ENCODE measurements at places on chromosomes 2 and 18. TPM values are rescaled to one million over a fixed set of nuclear protein-coding genes. Genes with fewer than 3 reads are reported as not detected.

DNA sequence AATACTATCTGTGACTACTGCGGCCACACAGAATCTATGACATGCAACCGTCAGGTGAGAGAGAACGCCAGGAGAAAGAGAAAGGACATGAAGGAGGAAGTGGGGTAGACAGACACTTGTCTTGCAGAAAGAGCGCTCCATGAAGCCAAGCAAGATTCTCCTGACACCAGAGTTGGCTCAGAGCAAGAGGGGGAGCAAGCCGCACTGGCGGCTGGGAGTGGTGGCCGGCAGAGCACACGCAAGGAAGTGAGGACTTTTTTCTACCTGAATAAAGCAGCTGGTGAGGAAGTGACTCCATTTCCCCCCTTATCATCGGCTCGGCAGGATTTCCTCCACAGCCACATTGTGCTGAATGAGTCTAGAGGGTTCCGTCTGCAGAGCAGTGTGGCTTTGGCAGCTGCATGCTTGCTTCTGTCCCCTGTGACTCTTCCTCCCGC, 181.6 kb downstream of the BCL2 start:
- no peaks in the 10 kb centered on the region for H3K36me3 ChIP-seq
- no peak overlapping the region for H3K4me3 ChIP-seq
- DNase-seq: no peak
- H3K4me1 ChIP-seq: peaks cover 10% of the 10 kb centered on the region
- H3K27me3 ChIP-seq: no peaks in the 10 kb centered on the region

DNA sequence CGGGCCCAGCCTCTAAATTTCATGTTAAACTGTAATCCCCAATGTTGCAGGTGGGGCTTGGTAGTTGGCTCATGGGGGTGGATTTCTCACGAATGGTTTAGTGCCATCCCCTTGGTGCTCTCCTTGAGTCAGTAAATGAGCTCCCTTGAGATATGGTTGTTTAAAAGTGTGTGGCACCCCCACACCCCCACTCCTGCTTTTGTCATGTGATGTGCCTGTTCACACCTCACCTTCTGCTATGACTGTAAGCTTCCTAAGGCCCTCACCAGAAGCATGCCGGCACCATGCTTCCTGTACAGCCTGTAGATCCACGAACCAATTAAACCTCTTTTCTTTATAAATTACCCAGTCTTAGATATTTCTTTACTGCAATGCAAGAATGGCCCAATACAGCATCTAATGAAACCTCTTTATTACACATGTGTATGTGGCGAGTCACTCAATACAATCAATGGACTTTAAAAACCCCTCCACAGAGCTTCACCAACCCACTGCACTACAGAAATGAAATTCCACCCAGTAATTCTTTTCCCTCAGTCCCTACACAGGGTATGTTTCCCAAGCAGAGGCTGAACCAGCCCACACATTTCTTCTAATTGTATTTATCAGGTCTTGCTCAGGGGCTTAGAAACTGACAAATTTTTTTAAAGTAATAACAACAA, 47.3 kb downstream of the WDFY1 start:
- DNase-seq: no peak
- H3K27ac ChIP-seq: no peak overlapping the region
- peaks cover 20% of the 10 kb centered on the region for H3K36me3 ChIP-seq
- no peaks in the 10 kb centered on the region for H3K4me1 ChIP-seq
- no peaks in the 10 kb centered on the region for H3K27me3 ChIP-seq
- no peak overlapping the region for H3K4me3 ChIP-seq

GRCh38 chr18:903701-904100, 970 bp upstream of the ADCYAP1 start:
- no peaks in the 10 kb centered on the region for H3K36me3 ChIP-seq
- peaks cover 44% of the 10 kb centered on the region for H3K4me1 ChIP-seq
- no peak for DNase-seq

GRCh38 chr2:100253786-100254185, 68.5 kb downstream of the LONRF2 start:
- no peaks in the 10 kb centered on the region for H3K4me1 ChIP-seq
- no peaks in the 10 kb centered on the region for H3K27me3 ChIP-seq
- H3K36me3 ChIP-seq: no peaks in the 10 kb centered on the region
- DNase-seq: no peak

GRCh38 chr2:219001577-219002394, 8.6 kb upstream of the CRYBA2 start:
- peaks cover 19% of the 10 kb centered on the region for H3K4me1 ChIP-seq
- H3K27me3 ChIP-seq: peaks cover 87% of the 10 kb centered on the region
- H3K27ac ChIP-seq: no peak overlapping the region
- H3K4me3 ChIP-seq: peak overlapping the region; percentile 21
- no peak for DNase-seq

DNA sequence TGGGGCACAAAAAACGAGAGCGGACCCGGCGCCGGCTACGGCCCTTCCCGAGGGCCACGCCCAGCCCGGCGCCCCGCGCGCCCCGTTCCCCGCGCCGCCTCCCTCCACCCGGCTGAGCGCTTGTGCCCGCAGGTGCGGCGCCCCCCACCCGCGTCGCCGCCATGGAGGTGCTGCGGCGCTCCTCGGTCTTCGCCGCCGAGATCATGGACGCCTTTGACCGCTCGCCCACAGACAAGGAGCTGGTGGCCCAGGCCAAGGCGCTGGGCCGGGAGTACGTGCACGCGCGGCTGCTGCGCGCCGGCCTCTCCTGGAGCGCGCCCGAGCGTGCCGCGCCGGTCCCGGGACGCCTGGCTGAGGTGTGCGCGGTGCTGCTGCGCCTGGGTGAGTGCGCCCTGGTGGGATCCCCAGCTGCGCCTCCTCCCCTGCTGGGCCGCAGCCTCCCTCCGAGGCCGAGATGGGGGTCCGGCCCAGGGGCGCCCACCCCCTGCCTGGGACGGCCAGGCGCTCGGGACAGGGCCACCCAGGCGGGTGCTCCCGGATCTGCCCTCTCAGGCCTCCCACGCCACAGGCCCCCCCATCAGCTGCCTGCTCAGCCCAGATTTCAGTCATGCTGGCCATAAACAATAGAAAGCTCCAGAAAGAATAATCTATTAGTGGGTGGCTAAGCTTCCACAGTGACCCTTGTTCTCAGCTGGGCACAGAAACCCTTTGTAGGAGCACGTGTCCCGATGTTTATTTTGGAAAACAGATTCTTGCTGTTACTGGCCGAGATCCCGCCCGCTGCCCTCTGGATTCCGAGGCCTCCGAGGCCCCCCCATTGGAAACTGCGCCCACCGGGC, 997 bp downstream of the BOK start:
- DNase-seq: no peak
- H3K27ac ChIP-seq: peak overlapping the region; percentile 67
- peaks cover 13% of the 10 kb centered on the region for H3K27me3 ChIP-seq
- peaks cover 18% of the 10 kb centered on the region for H3K4me1 ChIP-seq

- no peaks in the 10 kb centered on the region for H3K27me3 ChIP-seq
- peaks cover 76% of the 10 kb centered on the region for H3K36me3 ChIP-seq
- H3K4me3 ChIP-seq: no peak overlapping the region
- no peak for DNase-seq
- no peaks in the 10 kb centered on the region for H3K4me1 ChIP-seq
These were observed 24.5 kb downstream of the TYMS start for GRCh38 chr18:681985-682384.

DNA sequence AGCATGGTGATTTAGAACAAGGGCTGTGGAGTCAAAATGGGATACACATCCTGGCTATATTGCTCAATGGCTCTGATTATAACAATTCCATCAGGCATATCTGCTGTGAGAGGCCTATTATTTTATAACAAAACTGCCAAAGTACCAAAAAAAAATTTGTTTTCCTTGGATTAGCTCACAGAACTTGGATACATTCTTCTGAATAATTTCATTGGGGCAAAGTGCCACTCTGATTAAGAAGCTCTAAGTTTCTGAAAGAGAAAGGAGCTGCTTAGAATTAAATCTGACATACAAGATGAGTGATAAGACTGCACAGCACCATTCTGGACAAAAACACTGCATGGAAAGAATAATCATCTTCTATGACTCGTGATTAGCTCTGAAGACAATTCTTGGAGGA, 85.7 kb downstream of the SMC6 start:
- no peak overlapping the region for H3K4me3 ChIP-seq
- no peak for DNase-seq
- H3K4me1 ChIP-seq: no peaks in the 10 kb centered on the region
- no peaks in the 10 kb centered on the region for H3K36me3 ChIP-seq
- H3K27ac ChIP-seq: no peak overlapping the region

- DNase-seq: no peak
- H3K36me3 ChIP-seq: peaks cover 8% of the 10 kb centered on the region
- H3K4me1 ChIP-seq: no peaks in the 10 kb centered on the region
- no peak overlapping the region for H3K4me3 ChIP-seq
- H3K27ac ChIP-seq: peak overlapping the region; percentile 14
These were observed 17.1 kb downstream of the PRKD3 start for GRCh38 chr2:37307500-37307899.

- H3K4me1 ChIP-seq: no peaks in the 10 kb centered on the region
- no peak overlapping the region for H3K4me3 ChIP-seq
- no peak for DNase-seq
- no peak overlapping the region for H3K27ac ChIP-seq
These were observed 26.8 kb downstream of the SH3YL1 start for GRCh38 chr2:236993-237539.

DNA sequence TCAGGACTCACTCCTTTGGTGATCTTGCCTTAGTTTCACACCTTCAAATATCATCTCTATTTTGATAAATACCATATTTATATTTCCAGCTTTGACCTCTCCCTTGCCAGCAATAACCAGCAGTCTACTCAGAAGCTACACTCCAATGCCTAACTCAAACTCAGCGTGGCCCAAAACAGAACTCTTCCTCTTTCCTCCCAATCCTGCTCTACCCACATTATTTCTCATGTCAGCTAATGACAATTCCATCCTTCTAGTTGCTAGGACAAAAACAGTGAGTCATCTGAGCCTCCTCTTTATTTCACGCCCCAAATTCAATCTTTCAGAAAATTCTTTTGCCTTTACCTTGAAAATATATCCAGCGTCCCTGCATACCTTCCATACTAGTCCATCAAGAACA, 23.5 kb downstream of the CYRIA start:
- no peak overlapping the region for H3K4me3 ChIP-seq
- H3K4me1 ChIP-seq: peaks cover 12% of the 10 kb centered on the region
- DNase-seq: no peak
- no peaks in the 10 kb centered on the region for H3K27me3 ChIP-seq
- no peaks in the 10 kb centered on the region for H3K36me3 ChIP-seq

- H3K36me3 ChIP-seq: no peaks in the 10 kb centered on the region
- H3K4me3 ChIP-seq: no peak overlapping the region
- no peak for DNase-seq
- H3K27ac ChIP-seq: no peak overlapping the region
These were observed 400.5 kb upstream of the MEIS1 start for GRCh38 chr2:66034467-66034866.

DNA sequence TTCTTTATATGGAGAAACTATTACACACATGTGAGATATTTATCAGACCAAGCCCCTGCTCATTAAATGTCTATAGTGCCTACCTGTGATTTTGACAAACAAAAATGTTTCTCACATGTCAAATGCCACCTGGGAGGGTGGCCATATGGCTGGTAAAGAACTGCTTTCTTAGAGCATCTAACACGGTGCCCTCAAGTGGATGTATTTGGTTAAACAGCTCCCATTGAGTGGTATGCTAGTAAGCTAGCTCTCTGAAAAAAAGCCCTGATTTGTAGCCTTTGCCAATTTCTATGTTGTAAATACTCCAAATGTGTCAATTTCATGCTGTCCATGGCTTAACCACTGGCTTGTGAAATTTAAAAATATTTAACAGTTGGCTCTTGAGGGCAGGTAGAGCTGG, 94.6 kb downstream of the PMAIP1 start:
- no peaks in the 10 kb centered on the region for H3K36me3 ChIP-seq
- no peak overlapping the region for H3K27ac ChIP-seq
- no peak overlapping the region for H3K4me3 ChIP-seq
- DNase-seq: no peak
- H3K4me1 ChIP-seq: no peaks in the 10 kb centered on the region
- no peaks in the 10 kb centered on the region for H3K27me3 ChIP-seq

- DNase-seq: no peak
- no peak overlapping the region for H3K4me3 ChIP-seq
- no peaks in the 10 kb centered on the region for H3K4me1 ChIP-seq
- no peaks in the 10 kb centered on the region for H3K36me3 ChIP-seq
- peak overlapping the region; percentile 1 for H3K27ac ChIP-seq
These were observed 206.5 kb upstream of the TCF4 start for GRCh38 chr18:55794288-55795052.

DNA sequence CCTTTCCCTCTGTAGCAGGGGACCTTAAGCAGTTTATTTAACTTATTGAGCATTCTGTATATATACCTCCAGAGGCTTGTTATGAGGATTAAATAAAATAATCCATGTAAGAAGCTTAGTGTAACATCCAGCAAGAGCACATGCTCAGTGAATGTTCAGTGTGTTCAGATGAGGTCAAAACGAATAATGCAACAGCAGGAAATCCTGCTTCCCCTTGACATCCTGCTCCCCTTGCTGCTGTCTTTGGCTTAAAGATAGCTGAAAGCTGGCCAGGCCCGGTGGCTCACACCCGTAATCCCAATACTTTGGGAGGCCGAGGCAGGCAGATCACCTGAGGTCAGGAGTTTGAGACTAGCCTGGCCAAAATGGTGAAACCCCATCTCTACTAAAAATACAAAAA, 68.7 kb downstream of the COL4A4 start:
- H3K27ac ChIP-seq: no peak overlapping the region
- no peaks in the 10 kb centered on the region for H3K4me1 ChIP-seq
- H3K4me3 ChIP-seq: no peak overlapping the region
- H3K27me3 ChIP-seq: no peaks in the 10 kb centered on the region

GRCh38 chr2:171316220-171316619, 117.6 kb downstream of the METTL8 start:
- no peak for DNase-seq
- H3K36me3 ChIP-seq: no peaks in the 10 kb centered on the region
- H3K4me3 ChIP-seq: no peak overlapping the region
- no peaks in the 10 kb centered on the region for H3K4me1 ChIP-seq
- H3K27me3 ChIP-seq: no peaks in the 10 kb centered on the region
- H3K27ac ChIP-seq: no peak overlapping the region

DNA sequence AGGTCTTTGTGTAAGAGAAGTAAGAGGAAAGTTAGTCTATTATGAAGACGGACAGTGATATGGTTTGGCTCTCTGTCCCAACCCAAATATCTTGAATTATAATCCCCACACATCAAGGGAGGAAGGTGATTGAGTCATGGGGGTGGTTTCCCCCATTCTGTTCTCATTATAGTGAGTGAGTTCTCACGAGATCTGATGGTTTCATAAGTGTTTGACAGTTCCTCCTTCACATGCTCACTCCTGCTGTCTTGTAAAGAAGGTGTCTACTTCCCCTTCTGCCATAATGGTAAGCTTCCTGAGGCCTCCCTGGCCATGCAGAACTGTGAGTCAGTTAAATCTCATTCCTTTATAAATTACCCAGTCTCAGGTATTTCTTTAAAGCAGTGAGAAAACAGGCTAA, 67.6 kb downstream of the NEURL3 start:
- no peaks in the 10 kb centered on the region for H3K4me1 ChIP-seq
- H3K36me3 ChIP-seq: no peaks in the 10 kb centered on the region
- no peak overlapping the region for H3K4me3 ChIP-seq
- H3K27me3 ChIP-seq: no peaks in the 10 kb centered on the region
- DNase-seq: no peak
- H3K27ac ChIP-seq: no peak overlapping the region

GRCh38 chr2:109379507-109379906, 234.3 kb downstream of the SEPTIN10 start:
- H3K27ac ChIP-seq: no peak overlapping the region
- peaks cover 5% of the 10 kb centered on the region for H3K36me3 ChIP-seq
- H3K4me3 ChIP-seq: no peak overlapping the region
- no peak for DNase-seq
- no peaks in the 10 kb centered on the region for H3K27me3 ChIP-seq

NCKAP5 gene
- 2.7 TPM for total RNA-seq

CYP1B1 gene
- 321 TPM for total RNA-seq

IMPACT gene
- 18.6 TPM for total RNA-seq

TUBA3E gene
- total RNA-seq: not detected

SERPINB13 gene
- total RNA-seq: not detected

TOGARAM2 gene
- total RNA-seq: 28.4 TPM

C1QL2 gene
- total RNA-seq: not detected

POU3F3 gene
- not detected for total RNA-seq

WDSUB1 gene
- 5.7 TPM for total RNA-seq

NEU4 gene
- 1.1 TPM for total RNA-seq
